Thoracic aorta (tissue), 2 donors: ENCODE measurements at places on chromosomes 2 and 18. TPM values are rescaled to one million over a fixed set of nuclear protein-coding genes. Genes with fewer than 3 reads are reported as not detected.

Gene ALPG
- total RNA-seq = not detected

Gene CLEC4F
- total RNA-seq = not detected

Gene PLCL1
- total RNA-seq = 25.6 TPM

Gene TSPYL6
- 0.14 TPM for total RNA-seq

DNA sequence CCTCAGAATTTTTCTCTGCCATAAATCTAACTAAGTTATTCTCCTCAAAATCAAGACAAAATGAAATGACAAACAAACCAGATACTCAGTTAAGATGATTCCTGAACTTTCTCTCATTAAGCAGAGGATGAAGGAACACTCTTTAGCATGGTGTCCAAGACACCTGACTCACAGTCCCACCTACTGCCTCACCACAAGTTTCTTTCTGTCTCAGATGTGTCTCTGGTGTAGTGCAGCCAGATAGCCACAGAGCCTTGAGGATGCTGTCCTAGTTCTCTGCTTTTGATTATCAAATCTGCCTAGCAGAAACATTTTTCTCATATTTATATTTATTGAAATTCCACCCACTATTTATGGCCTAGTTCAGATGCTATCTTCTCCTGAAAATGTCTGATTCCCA lies 103.6 kb upstream of the TMEM200C start:
- no peaks in the 10 kb centered on the region for H3K36me3 ChIP-seq
- no peak for DNase-seq
- no peak overlapping the region for H3K27ac ChIP-seq
- H3K4me1 ChIP-seq = no peaks in the 10 kb centered on the region
- no peak overlapping the region for H3K4me3 ChIP-seq

DNA sequence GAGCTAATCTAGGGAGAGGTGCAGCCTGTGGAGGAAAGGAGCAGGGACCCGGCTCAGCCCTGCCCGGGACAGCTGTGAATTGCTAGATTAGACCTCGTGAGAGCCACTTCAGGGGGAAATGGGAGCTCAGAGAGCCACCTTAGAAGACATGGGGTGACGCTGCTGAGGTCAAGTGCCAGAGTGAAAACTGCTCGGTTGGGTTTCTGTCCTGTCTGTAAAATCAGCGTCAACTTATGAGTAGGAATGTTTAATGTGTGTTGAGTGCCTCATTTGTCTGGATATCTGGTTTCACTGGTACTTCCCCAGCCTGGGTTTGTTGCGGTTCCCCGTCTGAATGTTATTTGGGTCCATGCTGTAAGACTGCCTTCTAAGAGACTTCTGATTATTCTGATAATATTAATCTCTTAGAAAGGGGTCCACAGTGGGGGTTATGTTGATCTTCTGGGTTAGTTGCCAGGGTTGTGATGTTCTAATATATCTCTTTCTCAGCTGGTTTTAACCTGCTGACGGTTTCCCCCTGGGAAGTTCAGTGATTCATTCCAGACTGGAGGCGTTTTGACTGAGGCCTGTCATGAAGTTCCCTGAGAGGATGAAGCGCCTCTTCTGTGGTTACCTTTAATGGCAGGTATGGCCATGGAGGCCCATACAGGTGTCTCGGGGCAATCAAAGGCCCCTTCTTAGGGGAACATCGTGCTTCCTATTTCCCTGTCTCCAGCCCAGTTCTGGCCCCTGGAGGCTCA lies 175.9 kb downstream of the SH3RF3 start:
- H3K27me3 ChIP-seq = no peaks in the 10 kb centered on the region
- peaks cover 51% of the 10 kb centered on the region for H3K4me1 ChIP-seq
- H3K27ac ChIP-seq = no peak overlapping the region
- no peaks in the 10 kb centered on the region for H3K36me3 ChIP-seq
- no peak overlapping the region for H3K4me3 ChIP-seq

DNA sequence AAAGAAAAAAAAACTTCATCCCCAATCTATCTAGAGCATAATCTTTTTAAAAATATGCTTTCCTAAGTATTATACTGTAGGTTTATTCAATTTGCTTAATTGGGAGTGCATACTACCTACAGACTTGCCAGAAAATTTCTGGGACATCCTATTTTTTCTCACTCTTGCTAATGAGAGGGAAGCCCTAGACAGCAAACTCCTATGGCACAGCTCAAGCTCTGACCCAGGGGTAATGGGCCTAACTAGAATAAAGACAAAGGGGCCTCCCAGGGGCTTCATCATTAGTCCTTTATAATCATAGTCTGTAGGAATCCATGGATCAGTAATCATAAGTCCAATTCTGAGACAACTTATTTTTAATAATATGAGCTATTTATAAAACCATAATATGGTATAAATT lies 142.6 kb upstream of the ITGA4 start:
- H3K4me3 ChIP-seq = no peak overlapping the region
- H3K27me3 ChIP-seq = no peaks in the 10 kb centered on the region
- no peaks in the 10 kb centered on the region for H3K36me3 ChIP-seq
- no peaks in the 10 kb centered on the region for H3K4me1 ChIP-seq
- no peak for DNase-seq

DNA sequence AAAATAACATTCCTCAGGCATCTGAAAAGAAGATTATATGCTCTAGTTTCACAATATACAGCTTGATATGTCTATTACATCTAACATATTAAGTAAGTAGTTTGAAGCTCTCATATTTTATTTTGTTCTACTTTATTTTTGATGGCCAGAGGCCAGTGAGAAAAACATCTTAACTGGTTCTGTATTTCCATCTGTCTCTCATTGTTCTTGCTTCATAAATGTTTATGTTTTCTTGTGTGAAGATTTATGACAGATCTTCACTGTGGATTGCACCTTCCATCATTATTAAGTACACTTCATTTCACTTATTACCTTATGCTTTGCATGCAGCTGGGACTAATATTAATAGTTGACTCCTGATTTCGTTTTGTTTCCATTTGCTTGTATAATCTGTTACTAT lies 511.2 kb downstream of the TSN start:
- DNase-seq = no peak
- no peaks in the 10 kb centered on the region for H3K27me3 ChIP-seq
- no peaks in the 10 kb centered on the region for H3K4me1 ChIP-seq

GRCh38 chr2:226487573-226487972 lies 312.0 kb downstream of the IRS1 start:
- no peaks in the 10 kb centered on the region for H3K27me3 ChIP-seq
- no peaks in the 10 kb centered on the region for H3K36me3 ChIP-seq
- no peak overlapping the region for H3K4me3 ChIP-seq
- no peak overlapping the region for H3K27ac ChIP-seq
- DNase-seq = no peak

DNA sequence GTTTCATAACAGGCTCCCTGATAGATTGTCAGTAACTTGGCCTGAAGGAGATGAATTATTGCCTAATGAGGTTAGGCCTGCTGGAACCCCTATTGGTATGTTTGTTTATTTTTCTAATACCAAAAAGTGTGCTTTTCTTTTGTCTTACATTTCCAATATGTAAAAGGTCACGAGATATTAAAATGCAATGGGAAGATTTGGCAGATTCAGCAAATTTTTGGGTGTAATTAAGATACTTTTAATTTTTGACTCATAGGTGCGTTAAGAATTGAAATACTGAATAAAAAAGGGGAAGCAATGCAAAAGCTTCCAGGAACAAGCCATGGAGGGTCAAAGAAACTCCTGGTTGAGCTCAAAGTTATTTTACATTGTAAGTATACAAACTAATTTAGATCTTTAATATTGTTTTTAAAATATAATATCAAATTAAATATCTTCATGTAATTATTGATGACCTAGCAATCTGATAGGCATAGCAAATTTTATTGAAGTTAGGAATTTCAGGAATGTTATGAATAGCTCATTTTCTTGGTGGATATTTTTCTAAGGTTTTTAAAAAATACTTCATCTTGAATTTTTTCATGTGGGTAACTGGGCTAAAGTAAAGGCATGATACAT lies 52.1 kb downstream of the SMCHD1 start:
- H3K27ac ChIP-seq = no peak overlapping the region
- H3K4me1 ChIP-seq = no peaks in the 10 kb centered on the region
- DNase-seq = no peak
- H3K27me3 ChIP-seq = no peaks in the 10 kb centered on the region
- no peak overlapping the region for H3K4me3 ChIP-seq

DNA sequence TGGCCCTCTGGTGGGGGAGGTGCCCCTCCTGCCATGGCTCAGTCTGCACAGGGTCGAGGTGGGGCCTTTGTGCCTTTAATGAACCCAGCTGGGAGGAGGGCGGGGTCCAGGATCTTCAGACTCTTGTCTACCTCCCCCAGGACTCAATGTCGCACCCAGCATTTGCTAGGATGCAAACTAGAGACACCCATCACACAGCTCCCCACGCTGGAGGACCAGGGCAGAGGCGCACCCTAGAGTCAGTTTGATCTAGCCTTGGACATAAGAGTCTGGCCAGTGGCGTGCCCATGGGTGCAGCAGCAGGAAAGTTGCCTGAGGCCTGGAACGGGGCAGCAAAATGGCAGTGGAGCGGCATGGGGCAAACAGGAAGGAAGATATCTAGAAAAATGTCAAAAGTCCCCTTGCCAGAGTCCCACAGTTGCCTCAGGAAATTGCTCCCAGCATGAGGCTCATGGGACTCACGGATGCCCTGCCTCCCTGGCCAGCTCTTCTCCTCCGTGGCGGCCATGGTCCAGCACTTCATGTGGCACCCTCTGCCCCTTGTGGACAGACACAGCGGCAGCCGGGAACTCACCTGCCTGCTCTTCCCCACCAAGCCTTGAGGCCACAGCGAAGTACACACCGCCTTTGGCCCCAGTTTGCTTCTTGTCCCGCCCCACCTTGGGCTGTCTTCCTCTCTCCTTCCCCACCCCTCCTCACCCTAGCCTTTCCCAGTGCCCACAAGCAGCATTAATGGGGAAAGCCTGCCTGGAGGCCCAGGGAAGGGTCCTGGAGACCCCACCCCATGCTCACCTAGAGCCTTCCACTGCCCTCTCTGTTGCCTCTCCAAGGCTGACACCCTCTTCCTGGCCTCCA lies 17.7 kb downstream of the SH2D6 start:
- H3K27me3 ChIP-seq = no peaks in the 10 kb centered on the region
- no peak overlapping the region for H3K4me3 ChIP-seq

DNA sequence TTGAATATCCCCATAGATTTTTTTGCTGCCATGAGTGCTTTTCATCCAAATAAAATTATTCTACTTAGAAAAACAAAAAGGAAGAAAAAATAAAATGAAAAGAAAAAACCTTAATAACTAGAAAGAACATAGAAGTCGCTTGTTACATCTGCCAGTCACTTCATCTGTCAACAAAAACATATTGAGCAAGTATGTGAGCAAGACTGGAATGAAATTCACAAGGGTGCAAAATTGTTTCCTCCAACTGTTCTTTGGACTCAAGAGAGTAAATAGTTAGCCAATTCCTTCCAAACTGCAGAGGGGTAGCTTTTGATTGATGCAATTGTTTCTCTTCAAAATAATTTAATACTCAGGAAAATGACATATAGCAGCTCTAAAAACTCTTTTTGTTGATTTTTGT lies 336.3 kb upstream of the CDH7 start:
- H3K4me3 ChIP-seq = no peak overlapping the region
- H3K36me3 ChIP-seq = no peaks in the 10 kb centered on the region
- H3K27ac ChIP-seq = no peak overlapping the region

- H3K27me3 ChIP-seq = no peaks in the 10 kb centered on the region
- no peak overlapping the region for H3K4me3 ChIP-seq
- DNase-seq = no peak
- no peaks in the 10 kb centered on the region for H3K4me1 ChIP-seq
- H3K27ac ChIP-seq = no peak overlapping the region
Measured at GRCh38 chr2:58925676-58926081, 684.6 kb upstream of the FANCL start.

DNA sequence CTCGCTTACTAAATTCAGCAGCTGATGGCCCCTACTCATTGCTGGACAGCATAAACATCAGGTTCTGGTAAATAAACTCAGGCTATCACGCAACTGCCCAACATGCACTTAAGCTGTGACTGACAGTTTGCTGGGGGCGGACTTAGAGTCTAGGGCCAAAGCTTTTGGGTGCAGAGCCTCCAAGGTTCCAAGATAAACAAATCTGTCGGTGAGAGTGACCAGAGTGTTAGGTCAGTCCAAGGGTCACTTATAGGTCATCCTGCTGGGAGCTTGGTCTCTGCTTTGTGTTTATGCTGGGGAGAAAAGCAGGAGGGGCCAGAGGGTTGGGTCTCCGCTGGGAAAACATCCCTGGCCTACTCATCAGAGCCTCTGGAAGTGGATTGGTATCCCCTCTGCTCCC lies 188.6 kb upstream of the GATA6 start:
- DNase-seq = no peak
- H3K4me1 ChIP-seq = no peaks in the 10 kb centered on the region
- H3K36me3 ChIP-seq = no peaks in the 10 kb centered on the region
- H3K27ac ChIP-seq = no peak overlapping the region
- no peaks in the 10 kb centered on the region for H3K27me3 ChIP-seq

GRCh38 chr18:77763530-77764145 lies 514.0 kb downstream of the GALR1 start:
- H3K4me1 ChIP-seq = no peaks in the 10 kb centered on the region
- DNase-seq = no peak
- H3K27ac ChIP-seq = no peak overlapping the region

GRCh38 chr2:11923935-11924334 lies 177.5 kb downstream of the LPIN1 start:
- no peak overlapping the region for H3K4me3 ChIP-seq
- no peaks in the 10 kb centered on the region for H3K36me3 ChIP-seq
- no peak overlapping the region for H3K27ac ChIP-seq
- no peak for DNase-seq
- no peaks in the 10 kb centered on the region for H3K4me1 ChIP-seq

DNA sequence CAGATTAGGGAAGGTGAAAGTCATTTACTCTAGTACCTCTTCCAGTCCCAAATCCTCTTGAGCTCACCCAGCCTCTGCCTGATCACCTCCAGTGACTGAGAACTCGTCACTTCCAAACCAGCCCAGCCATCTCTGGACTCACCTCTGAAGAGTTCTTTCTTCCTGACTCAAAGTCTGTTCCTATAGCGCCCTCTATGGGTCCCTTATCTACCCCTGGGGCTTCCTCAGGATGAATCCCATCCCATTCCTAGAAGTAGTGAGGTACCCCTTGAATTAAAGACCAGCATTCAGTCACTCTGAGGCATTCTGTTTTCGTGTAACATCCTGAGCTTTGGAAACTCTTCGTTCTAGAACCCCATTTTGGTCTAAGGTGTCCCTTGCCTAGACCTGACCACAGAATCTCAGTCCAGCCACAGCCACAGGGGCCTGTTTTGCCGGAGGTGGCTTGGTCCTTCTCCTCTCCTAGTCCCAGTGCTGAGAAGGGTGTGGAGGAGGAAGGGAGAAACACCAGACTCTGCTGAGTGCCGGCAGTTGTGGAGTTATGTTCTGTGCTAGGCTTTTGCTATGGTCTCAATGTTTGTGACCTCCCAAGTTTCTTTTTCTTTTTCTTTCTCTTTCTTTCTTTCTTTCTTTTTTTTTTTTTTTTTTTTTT lies 32.7 kb downstream of the SIX3 start:
- no peaks in the 10 kb centered on the region for H3K4me1 ChIP-seq
- no peak overlapping the region for H3K27ac ChIP-seq
- no peak for DNase-seq
- H3K27me3 ChIP-seq = no peaks in the 10 kb centered on the region
- H3K36me3 ChIP-seq = no peaks in the 10 kb centered on the region
